ENCODE measurements at places on chromosomes 7 and 10.

GRCh38 chr7:133961724-133962123, 165.4 kb upstream of the LRGUK start:
- DNase-seq = no peak

DNA sequence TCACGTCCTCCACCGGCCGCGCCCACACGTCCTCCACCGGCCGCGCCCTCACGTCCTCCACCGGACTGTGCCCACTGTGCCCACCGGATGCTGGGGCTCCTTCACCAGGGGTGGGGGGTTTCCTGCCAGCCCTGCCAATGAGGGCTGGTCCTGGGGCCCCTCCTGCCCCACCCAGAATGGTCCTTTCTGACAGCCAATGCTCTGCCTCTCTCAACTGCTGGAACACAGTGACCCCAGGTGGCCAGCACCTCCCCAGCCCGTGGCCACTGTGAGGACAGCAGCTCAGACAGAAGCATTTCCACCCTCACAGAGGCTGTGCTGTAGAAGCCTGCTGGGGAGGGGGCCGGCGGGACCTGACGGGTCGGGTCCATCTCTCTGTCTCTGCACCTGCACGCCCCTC, 90.1 kb upstream of the DNAAF5 start:
- DNase-seq = peak; percentile 27

GRCh38 chr7:2527505-2528467, 8.2 kb downstream of the LFNG start:
- no peak for DNase-seq

DNA sequence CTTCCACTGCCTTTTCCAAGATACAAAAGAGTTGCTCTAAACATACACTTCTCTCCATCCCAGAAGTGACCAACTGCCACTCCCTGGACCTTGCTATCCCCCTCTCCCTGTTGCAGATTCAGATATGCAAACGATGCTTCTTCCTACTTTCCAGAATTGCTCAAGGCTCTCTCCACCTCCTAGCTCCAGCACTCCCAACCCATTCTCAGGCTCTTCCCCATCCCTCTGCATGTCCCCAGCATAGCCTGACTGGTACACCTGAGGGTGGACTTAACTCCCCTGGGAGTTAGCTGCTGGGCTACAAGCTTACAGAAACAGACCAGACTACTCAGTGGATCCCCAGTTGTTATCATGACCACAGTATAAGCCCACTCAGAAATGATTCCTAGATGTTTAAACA, 27.6 kb downstream of the MKRN1 start:
- DNase-seq = no peak

DNA sequence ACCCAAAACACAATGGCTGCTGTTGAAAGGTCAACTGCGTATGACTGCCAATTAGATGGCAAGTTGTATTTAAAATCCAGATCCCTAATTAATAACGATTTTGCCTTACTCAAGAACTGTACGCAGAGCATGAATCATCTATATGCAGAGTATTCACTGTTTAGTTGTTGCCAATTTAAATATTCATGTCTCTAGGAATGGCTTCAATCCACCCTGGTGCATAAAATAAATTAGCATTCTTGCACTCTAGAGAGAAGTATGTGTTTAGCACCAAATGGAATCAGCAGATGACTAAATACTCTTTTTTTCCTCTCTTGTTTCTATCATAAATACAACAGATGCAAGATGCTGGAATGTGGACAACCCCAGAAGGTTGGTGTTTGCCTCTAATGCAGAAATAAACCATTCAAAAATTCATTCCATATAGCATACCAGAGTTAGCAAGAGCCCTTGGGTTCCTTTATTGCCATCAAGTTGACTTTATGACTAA, 320.3 kb downstream of the LRRTM3 start:
- DNase-seq = no peak

- no peak for DNase-seq
Observed at GRCh38 chr7:154837622-154838021, 165.3 kb downstream of the PAXIP1 start.

DNA sequence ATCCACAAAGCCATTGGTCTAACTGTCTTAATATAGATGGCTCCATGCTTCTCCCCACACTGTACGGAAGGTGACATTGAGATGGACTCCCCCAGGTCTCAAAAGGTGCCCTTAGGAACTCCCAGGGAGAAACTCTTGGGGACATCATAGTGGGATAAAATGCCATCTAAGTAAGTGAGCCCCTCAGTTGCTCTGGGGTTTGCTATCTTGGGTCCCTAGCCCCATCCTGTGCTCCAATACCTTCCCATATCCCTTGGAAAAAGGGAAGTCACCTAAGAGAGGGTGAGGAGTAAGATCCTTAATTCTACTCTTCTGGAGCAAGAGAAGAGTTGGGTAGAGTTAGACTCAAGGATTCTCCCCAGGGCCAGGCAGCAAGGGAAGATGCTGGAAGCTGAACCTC, 7.9 kb downstream of the PRRT4 start:
- DNase-seq = no peak

DNA sequence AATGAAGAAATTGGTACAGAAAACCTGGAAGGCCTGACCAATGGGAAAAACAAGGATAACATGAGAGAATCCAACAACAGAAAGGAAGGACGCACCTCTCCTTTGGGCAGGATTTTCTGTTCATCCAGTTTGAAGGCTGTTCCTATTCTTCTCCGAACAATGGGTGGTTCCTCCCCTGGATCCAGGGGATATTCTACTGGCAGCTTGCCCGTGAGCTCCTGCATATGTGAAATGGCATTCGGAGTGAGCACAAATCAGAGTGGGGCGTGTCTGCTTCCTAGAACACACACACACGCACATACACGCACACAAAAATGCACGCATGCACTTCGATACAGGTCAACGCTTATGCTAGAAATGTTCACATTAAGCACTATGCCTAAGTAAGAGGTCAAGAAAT, 83.5 kb downstream of the PRPF18 start:
- DNase-seq = no peak

GRCh38 chr10:14822879-14823755, 14.7 kb downstream of the CDNF start:
- peak; percentile 29 for DNase-seq

GRCh38 chr10:28316696-28317095, 13.8 kb upstream of the MPP7 start:
- DNase-seq = no peak

GRCh38 chr10:69858201-69858600, 56.5 kb downstream of the COL13A1 start:
- no peak for DNase-seq

DNA sequence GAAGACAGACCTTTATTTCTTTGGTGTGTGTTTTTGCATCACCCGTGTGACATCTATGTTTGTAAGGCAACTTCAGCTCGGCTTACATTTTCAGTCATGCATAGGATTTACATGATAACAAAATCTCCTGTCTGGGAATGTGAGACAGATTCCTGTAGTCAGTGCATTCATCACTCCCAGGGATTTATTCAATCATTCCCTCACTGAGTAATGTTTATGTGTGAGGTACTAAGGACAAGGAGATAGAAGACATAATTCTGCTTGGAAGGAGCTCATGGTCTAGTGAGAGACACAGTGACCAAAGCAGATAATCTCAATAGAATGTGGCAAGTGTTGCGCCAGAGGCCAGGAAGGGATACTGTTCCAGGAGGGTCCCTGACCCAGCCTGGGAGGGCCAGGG, 35.2 kb upstream of the BMPER start:
- no peak for DNase-seq

- DNase-seq = no peak
Observed at GRCh38 chr7:113460067-113460466, 341.7 kb upstream of the SMIM30 start.

- no peak for DNase-seq
Observed at GRCh38 chr10:28077889-28078288, 79.0 kb upstream of the ODAD2 start.

DNA sequence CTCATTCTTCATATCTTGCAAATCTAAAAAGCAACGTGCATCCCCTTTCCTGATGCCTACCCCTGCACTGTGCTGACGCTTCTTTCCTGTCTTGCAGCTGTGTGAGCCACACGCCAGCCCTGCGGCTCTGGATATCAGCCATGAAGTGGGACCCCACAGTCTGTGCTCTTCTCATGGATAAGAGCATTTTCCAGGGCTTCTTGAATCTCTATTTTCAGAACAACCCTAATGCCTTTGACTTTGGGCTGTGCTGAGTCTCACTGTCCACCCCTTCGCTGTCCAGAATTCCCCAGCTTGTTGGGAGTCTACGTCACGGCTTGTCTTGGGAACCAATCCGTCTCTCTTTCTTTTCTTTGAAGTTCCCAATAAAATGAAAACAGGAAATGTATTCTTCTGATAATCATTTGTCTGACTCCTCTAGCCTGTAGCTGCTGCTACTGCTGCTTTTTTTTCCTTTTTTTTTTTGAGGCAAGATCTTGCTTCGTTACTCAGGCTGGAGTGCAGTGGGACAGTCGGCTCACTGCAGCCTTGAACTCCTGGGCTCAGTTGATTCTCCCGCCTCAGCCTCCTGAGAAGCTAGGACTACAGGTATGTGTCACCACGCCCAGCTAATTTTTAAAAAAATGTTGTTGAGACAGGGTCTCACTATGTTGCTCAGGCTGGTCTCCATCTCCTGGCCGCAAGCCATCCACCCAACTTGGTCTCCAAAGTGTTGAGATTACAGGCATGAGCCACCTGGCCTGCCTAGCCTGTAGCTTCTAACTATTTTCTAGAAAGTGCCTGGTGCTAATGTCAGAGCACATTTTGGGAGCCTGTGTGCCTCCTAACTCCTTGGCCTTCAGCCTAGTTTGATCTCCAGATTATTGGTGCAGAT, 30.3 kb downstream of the GSTO2 start:
- no peak for DNase-seq

- no peak for DNase-seq
Observed at GRCh38 chr7:114008696-114009095, 89.9 kb upstream of the PPP1R3A start.

GRCh38 chr10:49184642-49185111, 3.5 kb downstream of the TMEM273 start:
- DNase-seq = no peak

DNA sequence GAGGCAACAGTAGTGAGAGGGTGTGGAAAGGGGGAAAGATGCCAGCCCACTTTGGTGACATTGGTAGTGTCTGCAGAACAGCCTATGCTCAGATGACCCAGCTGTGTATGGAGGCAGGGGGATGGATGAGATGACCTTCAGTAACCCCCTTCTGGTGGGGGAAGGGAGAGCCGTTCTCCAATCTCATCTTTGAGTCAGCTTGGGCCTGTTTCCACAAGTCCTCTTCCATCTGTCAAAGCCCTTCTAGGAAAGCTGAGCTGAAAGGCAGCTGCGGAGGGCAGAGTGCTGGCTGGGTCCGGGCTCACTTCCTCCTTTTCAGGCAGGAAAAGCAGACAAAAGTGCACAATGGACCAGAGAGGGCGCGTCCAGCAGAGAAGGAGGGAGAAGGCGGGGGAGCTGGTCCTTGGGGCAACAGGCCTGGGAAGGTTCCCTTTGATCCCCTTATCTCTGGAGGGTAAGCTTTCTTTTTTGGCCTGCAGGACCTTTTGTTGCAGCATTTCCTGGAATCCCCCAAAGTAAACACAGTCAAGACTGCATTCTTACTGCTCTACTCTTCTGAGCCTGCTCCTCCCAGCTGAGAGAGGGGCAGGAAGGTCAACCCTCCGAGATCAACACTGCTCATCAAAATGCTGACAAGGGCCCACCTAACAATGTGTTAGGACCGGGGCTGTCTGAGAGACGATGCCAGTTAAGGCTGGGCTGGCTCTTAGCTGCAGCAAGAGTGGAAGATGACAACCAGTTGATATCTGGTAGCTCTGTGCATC, 1.2 kb upstream of the LRMDA start:
- DNase-seq = peak; percentile 41

DNA sequence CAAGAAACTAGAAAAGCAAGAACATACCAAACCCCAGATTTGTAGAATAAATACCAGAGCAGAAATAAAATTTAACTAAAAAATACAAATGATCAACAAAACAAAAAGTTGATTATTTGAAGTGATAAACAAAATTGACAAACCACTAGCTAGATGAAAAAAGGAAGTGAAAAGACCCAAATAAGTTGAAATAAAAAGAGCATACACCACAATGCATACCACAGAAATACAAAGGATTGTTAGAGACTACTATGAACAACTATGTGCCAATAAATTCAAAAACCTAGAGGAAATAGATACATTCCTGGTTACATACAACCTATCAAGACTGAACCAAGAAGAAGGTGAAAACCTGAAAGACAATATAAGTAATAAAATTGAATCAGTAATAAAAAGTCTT, 333.4 kb downstream of the SH2D4B start:
- no peak for DNase-seq

DNA sequence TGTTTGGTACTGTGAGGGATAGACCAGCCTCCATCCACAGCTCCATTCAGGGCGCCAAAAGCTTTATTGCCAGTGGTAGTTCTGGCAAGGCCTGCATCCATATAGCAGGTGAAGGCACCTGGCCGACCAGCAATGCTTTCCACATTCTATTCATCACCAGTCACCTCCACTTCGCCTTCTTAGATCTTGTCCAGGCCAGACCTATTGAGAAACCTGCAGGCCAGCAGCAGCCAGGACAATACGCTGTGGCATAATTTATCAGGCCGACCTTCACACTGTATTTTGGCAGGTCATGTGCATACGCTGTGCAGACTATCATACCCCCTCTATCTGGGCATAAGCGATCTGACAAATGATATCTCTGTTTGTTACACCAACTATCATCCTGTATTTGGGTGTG, 15.2 kb upstream of the KNDC1 start:
- DNase-seq = peak; percentile 7

DNA sequence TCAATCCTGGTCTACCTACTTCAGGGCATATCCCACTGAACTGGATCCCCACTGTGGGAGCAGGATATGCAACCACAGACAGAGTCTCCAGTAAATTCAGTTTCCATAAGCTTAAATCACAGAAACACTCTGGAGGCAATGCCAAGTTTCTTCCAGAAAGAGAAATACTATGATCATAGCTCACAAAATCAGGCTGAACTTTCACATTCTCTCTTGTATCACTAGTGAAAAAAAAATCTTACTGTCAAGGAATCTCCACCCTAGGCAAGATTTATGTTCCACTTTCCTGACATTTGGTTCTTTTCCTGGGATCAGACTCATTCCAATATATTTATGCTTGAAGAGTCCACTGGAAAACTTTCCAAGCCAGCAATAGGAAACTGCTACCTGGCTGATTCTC, 749.0 kb downstream of the SUGCT start:
- no peak for DNase-seq

GRCh38 chr10:69406816-69407580, 9.7 kb downstream of the TACR2 start:
- no peak for DNase-seq

- DNase-seq = no peak
Observed at GRCh38 chr10:118835682-118836326, 81.0 kb upstream of the CACUL1 start.

GRCh38 chr7:153382641-153383101, 623.1 kb downstream of the ACTR3B start:
- DNase-seq = no peak
